ENCODE measurements at places on chromosomes 2 and 18.

- DNase-seq, result no peak
Observed at GRCh38 chr18:9876212-9876866, 9.4 kb upstream of the TXNDC2 start.

- no peak for DNase-seq
Observed at GRCh38 chr2:217622205-217623060, 380.4 kb downstream of the TNS1 start.

- DNase-seq, result no peak
Observed at GRCh38 chr2:20565623-20566236, 85.2 kb downstream of the HS1BP3 start.

DNA sequence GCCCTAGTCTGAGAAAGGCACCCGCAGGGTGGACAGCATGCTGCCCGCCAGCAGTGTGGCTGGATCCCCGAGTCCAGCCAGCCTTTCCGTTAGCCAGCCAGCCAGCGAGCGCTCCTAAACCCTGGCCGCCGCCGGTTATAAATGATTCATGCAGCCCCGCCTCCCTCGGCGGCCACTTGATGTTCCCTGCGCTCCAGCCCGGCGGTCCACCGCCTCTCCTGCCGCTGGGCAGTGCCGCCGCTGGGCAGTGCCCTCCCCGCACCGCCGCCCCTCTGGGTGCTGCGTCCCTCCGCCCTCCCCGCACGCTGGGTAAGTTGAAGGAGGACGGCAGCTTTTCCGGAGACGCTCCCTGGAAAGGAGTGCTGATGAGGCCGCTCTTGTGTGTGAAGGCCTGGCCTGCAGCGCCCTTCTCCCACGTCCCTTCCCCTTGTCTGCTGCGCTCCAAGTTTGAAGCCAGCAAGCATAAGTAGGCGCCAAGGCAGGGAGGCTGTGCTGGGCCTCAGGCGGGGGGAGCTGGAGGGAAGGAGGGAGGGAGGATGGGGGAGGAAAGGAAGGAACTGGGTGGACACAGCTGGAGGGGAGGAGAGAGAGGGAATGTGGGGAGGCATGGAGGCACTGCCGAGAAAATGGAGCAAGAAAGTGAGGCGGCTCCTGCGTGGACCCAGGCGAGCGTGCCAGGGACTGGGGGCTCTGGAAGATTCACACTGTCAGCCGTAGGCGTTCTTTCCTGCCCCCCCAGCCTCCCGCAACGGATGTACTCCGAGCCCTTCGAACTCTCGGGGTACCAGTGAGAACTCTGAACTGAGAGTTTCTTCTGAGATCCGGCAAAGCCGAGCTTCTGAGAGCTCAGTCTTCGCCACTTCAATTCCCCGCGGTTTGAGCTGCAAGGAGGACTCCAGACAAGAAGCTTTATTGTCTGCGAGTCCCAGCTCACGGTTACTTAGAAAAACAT, 131.9 kb downstream of the GLI2 start:
- DNase-seq, result no peak

- DNase-seq, result no peak
Observed at GRCh38 chr2:54254180-54254579, 1.8 kb downstream of the TSPYL6 start.

- DNase-seq, result no peak
Observed at GRCh38 chr18:57891707-57892391, 88.7 kb upstream of the ATP8B1 start.

DNA sequence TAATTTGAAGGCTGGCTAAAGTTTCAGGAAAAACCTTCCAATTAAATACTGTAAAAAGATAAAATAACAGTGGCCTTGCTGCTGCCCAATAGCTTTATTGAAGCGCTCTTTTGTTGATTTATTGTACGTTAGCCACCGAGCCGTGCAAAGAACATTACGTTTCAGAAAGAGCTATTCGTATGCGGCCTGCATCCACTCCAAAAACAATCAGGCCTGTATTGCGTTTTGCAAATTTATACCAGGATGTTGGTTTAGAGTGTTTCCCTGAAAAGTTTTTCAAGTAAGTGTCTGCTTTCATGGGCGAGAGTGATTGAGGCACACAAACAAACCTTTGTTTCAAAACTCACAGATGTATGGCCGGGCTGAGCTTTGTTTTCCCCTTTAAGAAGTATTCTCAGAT, 257.2 kb upstream of the SALL3 start:
- no peak for DNase-seq
